ENCODE measurements at places on chromosomes 11 and 22. TPM values are rescaled to one million over a fixed set of nuclear protein-coding genes. Genes with fewer than 3 reads are reported as not detected.

- no peak for DNase-seq
- peaks cover 12% of the 10 kb centered on the region for H3K27me3 ChIP-seq
- no peaks in the 10 kb centered on the region for H3K36me3 ChIP-seq
- H3K4me3 ChIP-seq: no peak within 1 kb of the TSS
- no peak within 1 kb of the TSS for H3K27ac ChIP-seq
Observed at GRCh38 chr11:33891714-33892327, at the start of gene LMO2. Gene LMO2 (minus strand): TSS chr11:33892076. CDS start chr11:33869716, 22,360 bp downstream.

DNA sequence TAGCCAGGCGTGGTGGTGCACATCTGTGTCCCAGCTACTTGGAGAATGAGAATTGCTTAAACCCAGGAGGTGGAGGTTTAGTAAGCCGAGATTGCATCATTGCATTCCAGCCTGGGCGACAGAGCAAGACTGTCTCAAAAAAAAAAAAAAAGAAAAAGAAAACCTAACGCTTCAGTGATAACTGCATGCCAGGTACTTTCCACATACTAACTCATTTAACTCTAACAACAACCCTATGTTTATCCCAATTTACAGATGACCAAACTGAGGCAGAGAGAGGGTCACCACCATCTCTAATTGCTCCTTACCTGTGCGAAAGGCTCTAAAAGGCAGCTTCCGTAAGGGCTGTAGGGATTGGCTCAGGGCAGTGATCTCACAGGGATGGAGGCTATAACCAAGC lies 11.6 kb downstream of the PISD start:
- peaks cover 8% of the 10 kb centered on the region for H3K36me3 ChIP-seq
- H3K27ac ChIP-seq: no peak overlapping the region
- peaks cover 39% of the 10 kb centered on the region for H3K4me1 ChIP-seq
- no peaks in the 10 kb centered on the region for H3K27me3 ChIP-seq
- no peak for DNase-seq

- peak; percentile 44 for DNase-seq
- 0 out of 2 replicates have a peak, but pooled peaks cover 4% of the 10 kb centered on the region for H3K4me1 ChIP-seq
- H3K27me3 ChIP-seq: no peaks in the 10 kb centered on the region
- peak within 1 kb of the TSS; percentile 66 for H3K4me3 ChIP-seq
- no peak within 1 kb of the TSS for H3K27ac ChIP-seq
Observed at GRCh38 chr22:31122532-31123291, at the start of gene INPP5J. Gene INPP5J (plus strand): TSS chr22:31122966. CDS start chr22:31123015, 49 bp downstream.

ESAM gene
- total RNA-seq: 10.8 TPM

GRCh38 chr11:4154503-4154902 lies 59.9 kb downstream of the RRM1 start:
- no peak overlapping the region for H3K4me3 ChIP-seq
- H3K27me3 ChIP-seq: no peaks in the 10 kb centered on the region
- no peaks in the 10 kb centered on the region for H3K4me1 ChIP-seq
- no peaks in the 10 kb centered on the region for H3K36me3 ChIP-seq
- no peak for DNase-seq

UPB1 gene
- not detected for total RNA-seq

All from PC-3 (cell line).